ENCODE measurements at places on chromosomes 12 and 14. TPM values are rescaled to one million over a fixed set of nuclear protein-coding genes. Genes with fewer than 3 reads are reported as not detected.

The GALNT16 gene
- total RNA-seq, result not detected

DNA sequence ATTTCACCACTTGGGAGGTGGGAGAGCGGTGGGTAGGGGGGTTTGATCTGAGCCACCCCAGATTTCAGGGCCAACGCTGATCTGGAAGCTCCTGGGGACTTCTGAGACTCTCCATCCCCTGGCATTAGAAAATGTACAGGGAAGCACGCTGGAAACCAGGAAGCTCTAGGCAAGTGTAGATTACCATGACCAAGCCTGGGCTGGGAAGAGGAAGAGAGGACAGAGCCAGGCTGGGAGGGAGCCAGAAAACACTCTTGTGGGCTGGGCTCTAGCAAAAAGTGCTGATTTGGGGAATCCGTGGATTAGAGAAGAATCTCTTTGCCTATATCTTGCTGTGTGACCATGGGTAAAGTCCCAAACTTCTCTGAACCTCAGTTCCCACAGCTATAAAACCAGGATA lies 236.7 kb downstream of the BCL11B start:
- no peak for DNase-seq

The BLTP3B gene
- total RNA-seq, result 5.7 TPM

DNA sequence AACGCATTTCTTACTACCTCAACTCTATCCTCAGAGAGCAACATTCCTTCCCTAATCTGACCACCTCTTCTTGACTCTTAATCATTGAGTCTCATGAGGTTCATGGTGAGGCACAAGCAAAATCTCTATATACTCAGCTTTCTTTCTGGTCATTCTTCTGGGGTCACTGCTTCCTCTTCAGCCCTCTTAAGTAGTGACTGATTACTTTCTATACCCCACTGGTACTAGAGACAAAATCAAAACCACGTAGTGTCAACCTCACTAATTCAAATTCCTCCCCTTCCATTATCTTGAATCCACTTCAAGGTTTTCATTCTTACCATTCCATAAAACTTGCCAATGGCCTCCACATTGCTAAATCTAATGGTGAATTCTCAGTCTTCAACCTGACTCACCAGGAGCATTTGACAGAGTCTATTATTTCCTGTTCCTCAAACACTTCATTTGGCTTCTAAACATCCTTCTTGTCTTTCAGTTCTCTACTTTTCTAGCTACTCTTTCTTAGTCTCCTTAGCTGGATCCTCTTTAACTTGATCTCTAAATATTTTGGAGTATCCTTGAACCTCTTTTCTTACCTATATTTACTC lies 6.8 kb downstream of the WDHD1 start:
- DNase-seq, result no peak

- DNase-seq, result no peak
Measured at GRCh38 chr14:68741839-68742470, 50.9 kb downstream of the ZFP36L1 start.

GRCh38 chr12:106228320-106228710 lies 19.5 kb downstream of the CKAP4 start:
- no peak for DNase-seq

The NOXRED1 gene
- not detected for total RNA-seq

The FAIM2 gene
- not detected for total RNA-seq

The RAPGEF3 gene
- total RNA-seq, result 106 TPM
